ENCODE measurements at places on chromosomes 7 and 10.

DNA sequence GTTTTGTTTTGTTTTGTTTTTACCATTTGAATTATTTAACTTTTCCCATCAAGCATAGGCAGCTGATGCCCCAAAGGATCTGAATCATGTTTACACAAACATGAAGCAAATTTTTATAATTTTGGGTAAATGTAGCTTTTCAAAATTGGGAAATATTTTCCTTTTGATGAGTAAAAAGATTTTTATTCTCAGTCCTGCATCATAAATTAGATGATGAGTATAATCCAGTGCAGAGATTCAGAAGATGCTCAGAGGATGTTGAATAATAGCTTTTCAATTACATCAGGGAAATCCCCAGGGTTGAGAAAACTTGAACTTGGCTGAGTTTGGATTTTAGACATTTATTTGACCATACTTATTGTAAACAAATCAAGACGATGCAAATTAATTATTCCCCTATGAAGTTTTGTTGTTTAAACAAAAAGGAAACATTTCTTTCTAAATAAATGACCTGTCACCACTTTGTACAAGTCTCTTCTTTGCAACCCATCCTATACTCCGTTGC lies 121.7 kb downstream of the FAM204A start:
- DNase-seq = no peak

DNA sequence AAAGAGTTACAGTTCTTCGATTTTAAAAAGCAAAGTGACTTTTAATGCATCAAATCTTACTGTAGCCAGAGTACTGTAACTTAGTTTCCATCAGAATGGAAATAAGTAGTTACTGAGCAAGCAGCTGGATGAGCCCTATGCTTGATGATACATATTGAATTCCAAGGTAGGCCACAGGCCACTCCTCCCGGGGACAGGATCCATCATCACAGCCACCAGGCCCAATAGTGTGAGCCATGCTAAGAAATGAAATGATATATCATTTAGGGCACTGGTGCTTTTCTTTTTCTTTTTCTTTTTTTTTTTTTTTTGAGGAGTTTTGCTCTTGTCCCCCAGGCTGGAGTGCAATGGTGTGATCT lies 42.9 kb upstream of the TOMM7 start:
- DNase-seq = no peak

GRCh38 chr10:14529351-14529750 lies 198.6 kb upstream of the FRMD4A start:
- DNase-seq = no peak

DNA sequence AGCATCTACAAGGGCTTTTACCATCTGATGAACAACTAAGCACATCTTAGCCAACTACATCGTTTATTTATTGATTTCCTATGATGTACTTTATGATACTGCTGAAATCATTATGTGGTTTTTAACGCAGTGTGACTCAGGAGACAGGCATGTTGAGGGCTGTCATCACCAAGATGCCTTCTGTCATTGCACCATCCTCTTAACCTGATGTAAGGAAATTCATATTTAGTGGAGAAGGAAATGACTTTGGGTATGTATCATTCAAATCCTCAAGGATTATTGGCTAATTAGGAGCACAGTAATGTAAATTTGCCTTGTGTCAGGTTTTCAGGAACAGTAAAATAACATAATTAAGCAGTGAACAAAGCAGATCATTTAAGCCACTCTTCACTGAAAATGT lies 138.5 kb upstream of the MGMT start:
- DNase-seq = no peak

- DNase-seq = no peak
Measured at GRCh38 chr7:98753989-98754479, 115.8 kb downstream of the TMEM130 start.

- DNase-seq = no peak
Measured at GRCh38 chr10:102813734-102814452, 23.3 kb downstream of the CYP17A1 start.

DNA sequence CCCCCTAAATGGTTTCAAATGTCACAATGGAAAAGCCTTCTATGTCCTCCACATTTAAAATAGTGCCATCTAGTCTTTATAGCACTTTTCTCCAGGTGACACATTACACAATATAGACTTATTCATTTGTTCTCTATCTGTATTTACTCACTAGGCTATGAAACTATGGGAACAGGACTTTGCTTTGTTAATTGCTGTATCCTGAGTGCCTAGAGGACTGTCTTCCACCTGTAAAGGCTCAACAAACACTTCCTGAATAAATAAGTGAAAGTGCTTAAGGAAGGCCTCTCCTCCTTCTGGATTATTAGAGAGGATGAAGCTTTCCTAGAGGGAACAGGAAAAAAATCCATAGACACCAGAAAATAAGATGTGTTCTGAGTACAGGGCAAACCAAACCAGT lies 397.6 kb upstream of the LRRN3 start:
- DNase-seq = no peak

GRCh38 chr10:79335094-79335469 lies 12.2 kb upstream of the PPIF start:
- no peak for DNase-seq

- no peak for DNase-seq
Measured at GRCh38 chr10:25666276-25666675, 267.8 kb upstream of the MYO3A start.

- DNase-seq = no peak
Measured at GRCh38 chr7:151134743-151135524, 32.6 kb downstream of the GBX1 start.

GRCh38 chr10:119521443-119522204 lies 20.9 kb downstream of the RGS10 start:
- DNase-seq = no peak

DNA sequence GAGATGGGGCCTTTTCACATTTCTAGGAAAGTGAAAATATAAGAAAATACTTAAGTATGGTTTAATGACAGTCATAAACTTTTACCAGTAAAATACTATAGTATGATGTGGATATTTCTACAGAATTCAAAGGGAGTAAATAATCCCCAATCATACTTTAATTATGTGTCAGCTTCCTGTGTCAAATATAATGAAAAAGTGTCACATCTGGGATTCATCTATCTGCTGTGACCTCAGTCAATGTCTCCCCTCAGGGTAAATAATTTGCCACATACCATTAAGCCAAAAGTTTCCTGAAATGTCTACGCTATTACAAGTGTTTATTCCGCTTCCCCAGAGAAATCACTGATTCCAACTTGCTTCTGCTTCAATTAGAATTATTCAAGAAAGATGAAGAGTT lies 110.5 kb downstream of the ITGA8 start:
- no peak for DNase-seq

DNA sequence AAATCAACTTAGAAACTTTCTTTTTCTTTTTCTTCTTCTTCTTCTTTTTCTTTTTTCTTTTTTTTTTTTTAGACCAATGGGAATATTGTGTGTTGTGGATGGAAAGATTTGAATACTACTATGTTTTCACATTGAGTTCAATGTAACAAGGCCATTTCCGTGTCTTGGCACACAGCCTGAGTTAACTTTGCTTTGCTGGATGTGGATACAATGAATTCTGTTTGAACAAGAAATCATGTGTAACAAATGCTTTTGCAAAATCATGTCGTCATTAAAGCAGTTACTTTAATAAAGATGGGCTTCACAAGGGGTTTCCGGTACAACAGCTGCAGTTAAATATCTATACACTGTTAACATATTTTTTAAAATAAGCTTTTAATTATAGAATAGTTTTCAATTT lies 13.5 kb upstream of the ENTPD1 start:
- DNase-seq = no peak

DNA sequence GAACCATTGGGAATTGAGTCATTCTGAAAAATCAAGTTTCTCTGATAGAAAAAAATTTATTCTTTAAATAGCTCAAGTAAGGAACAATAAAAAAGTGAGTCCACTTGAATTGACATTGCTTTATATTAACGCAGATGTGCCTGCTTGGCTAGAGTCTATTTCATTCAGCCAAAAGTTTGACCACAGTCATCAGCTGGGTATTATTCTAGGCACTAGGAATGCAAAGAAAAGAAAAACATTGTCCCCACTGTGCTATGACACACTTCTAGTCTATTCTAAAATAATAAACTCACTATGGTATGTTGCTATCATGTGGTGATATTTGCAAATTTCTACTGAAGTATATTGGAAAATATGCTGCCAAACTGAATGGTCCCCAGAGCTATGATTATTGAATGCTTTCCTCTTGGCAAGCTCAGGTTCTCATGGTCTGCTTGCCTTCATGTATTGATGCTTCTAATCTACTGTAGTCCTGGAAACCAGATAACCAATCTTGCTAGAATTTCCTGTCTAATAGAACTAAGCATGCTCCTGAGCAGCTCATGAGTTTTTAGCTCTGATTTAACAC lies 8.3 kb downstream of the SFRP4 start:
- no peak for DNase-seq

- no peak for DNase-seq
Measured at GRCh38 chr7:136424058-136424457, 444.4 kb upstream of the CHRM2 start.

GRCh38 chr7:2929321-2930201 lies 85.5 kb upstream of the GNA12 start:
- DNase-seq = no peak

- DNase-seq = no peak
Measured at GRCh38 chr10:128125416-128125943, 743 bp downstream of the MKI67 start.

GRCh38 chr7:136957391-136957790 lies 88.9 kb downstream of the CHRM2 start:
- no peak for DNase-seq

DNA sequence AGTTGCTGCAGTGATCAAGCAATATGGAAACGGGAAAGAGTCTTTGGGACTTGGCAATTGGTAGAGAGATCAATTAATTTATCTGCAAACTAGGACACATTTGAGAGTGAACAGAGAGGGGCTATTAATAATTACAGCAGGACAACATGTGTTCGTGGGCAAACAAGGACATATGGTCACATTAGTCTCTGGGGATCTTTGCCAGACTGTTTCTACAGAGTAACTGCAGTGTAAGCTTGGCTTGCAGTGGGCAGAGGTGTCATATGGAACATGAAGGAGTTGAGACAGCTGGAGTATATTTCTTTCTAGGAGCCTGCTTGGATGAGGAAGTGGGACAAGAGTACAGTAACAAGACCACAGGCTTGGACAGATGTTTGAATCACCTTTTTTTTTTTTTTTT lies 232.1 kb upstream of the LYZL1 start:
- no peak for DNase-seq

DNA sequence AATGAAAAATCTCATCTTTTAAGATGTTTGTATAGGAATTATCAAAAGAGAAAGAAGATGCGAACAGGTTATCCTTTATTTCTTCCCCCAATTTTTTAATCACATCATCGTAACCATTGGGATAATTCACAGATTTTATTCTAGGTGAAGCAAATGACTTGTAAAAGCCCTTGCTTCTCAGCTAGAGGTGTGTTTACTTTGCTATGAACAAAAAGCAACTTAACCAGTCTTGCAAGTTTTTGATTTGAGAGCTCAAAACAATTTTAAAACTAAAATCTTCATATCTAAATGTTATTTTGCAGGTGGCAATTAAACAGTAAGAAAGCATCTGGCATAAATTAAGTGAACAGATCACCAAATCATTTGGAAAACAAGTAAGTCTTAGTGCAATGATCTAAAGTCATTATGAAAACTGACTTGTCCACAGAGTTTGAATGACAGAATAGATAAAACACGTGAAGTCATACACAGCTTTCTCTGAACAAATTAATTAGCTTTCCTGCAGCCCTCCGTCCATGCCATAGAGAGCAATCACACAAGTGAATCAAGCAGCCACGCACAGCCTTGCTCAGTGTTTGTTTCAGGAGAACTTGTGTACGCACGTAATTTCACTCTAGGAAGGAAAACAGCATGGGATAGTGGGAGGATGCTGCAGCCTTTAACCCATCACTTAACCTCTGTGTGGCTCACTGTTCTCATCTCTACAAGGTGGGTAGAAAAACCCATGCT lies 85.0 kb upstream of the ZNF800 start:
- no peak for DNase-seq

- no peak for DNase-seq
Measured at GRCh38 chr10:91034494-91035159, 113.7 kb upstream of the ANKRD1 start.

DNA sequence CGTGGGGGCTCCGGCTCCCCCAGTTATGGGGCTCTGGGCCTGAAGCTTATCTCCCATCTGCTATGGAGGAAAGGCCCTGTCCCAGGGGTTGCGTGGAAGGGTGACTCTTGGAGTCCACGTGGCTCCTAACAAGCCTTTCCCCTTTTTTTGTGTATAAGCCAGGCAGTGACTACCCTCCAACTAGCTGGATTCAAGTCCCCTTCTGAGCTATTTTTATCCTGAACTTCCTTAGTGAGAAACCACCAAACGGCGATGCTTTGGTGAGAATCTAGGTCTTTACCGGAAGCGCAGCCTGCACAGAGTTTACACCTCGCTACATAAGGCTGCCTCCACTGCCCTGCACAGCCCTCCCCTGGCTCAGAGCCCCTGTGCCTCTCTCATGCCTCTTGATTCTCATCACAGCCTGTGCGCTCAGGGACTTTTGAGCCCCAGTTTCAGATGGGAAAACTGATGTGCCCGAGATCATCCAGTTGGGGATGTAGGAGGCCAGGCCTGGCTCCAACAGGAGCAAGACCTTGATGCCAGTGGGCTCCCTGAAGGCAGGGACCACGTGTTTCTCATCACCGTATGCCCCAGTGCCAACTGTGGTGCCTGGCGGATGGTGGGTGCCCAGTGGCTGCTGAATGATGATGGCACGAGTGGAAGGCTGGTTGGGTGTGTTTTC lies 102.3 kb upstream of the PPIF start:
- peak; percentile 42 for DNase-seq

- DNase-seq = no peak
Measured at GRCh38 chr10:27369880-27370279, 129.3 kb upstream of the ACBD5 start.

DNA sequence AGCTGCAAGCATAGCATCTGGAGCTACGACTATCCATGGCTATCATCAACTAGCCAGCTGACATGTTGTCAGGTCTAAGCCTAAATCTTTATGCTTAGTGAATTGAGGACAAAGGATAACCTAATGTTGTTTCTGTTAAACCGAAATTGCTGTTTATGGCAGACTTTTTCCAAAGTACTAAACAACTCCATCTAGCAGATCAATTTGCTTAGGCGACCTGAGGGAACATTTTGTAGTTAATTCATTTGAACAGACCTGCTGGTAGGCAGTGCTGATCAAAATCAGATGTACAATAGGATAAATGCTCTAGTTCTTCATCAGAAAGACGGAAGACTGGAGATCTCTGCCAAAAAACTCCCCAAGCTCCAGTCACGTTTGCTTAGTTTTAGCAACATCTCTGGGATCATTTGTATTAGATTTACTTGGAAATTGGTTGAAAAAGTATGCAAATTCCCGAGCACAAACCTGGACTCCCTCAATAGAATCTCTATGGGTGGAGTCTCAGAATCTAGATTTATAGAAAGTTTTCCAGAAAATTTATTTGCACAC lies 301.6 kb upstream of the NRP1 start:
- no peak for DNase-seq

GRCh38 chr7:144438759-144439158 lies 35.3 kb upstream of the NOBOX start:
- no peak for DNase-seq

GRCh38 chr10:133455196-133455595 lies 1.5 kb downstream of the SCART1 start:
- DNase-seq = no peak
